Nephron progenitor cell (in vitro differentiated cells): ENCODE measurements at places on chromosomes 16 and 17.

- DNase-seq, result no peak
- H3K4me3 ChIP-seq, result peak overlapping the region; percentile 68
- no peak overlapping the region for H3K27ac ChIP-seq
- peaks cover 83% of the 10 kb centered on the region for H3K4me1 ChIP-seq
These were observed 16.5 kb upstream of the ZFHX3 start for GRCh38 chr16:73064212-73064993.

- DNase-seq, result peak; percentile 65
- H3K27ac ChIP-seq, result peak overlapping the region; percentile 97
These were observed 13.9 kb upstream of the FZD2 start for GRCh38 chr17:44543213-44543904.

- H3K27ac ChIP-seq, result no peak within 1 kb of the TSS
- DNase-seq, result peak; percentile 91
- H3K4me3 ChIP-seq, result peak within 1 kb of the TSS; percentile 76
These were observed at the start of gene RAPGEFL1 for GRCh38 chr17:40177275-40177874. RAPGEFL1 (plus strand) TSS chr17:40177470; CDS start chr17:40177862, 392 bp downstream.

DNA sequence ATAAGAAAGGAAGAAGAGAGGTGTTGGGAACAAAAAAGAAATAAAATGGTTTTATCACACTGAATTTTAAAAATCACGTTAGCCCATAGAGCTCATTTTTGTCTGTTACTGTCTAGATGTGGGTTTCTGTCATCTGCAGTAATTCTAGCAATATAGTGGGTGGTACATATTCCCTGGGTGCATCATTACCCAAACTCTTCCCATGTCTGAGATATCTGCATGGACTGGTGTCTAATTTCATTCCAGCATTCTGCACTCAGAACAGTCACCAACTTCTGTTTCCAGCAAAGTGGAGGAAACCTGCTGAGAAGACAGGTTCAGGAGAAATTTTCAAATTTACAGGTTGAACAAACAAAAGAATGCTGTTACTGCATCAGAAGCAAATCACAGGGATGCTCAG is 263.8 kb downstream of the CDH11 start:
- H3K27ac ChIP-seq, result no peak overlapping the region
- no peak overlapping the region for H3K4me3 ChIP-seq
- H3K36me3 ChIP-seq, result no peaks in the 10 kb centered on the region
- no peak for DNase-seq
- peaks cover 11% of the 10 kb centered on the region for H3K4me1 ChIP-seq
- H3K27me3 ChIP-seq, result peaks cover 10% of the 10 kb centered on the region

- H3K4me1 ChIP-seq, result peaks cover 43% of the 10 kb centered on the region
- no peaks in the 10 kb centered on the region for H3K36me3 ChIP-seq
- no peak for DNase-seq
- H3K4me3 ChIP-seq, result no peak overlapping the region
- H3K27ac ChIP-seq, result peak overlapping the region; percentile 99
These were observed 14.0 kb upstream of the CYB5B start for GRCh38 chr16:69410219-69410990.

DNA sequence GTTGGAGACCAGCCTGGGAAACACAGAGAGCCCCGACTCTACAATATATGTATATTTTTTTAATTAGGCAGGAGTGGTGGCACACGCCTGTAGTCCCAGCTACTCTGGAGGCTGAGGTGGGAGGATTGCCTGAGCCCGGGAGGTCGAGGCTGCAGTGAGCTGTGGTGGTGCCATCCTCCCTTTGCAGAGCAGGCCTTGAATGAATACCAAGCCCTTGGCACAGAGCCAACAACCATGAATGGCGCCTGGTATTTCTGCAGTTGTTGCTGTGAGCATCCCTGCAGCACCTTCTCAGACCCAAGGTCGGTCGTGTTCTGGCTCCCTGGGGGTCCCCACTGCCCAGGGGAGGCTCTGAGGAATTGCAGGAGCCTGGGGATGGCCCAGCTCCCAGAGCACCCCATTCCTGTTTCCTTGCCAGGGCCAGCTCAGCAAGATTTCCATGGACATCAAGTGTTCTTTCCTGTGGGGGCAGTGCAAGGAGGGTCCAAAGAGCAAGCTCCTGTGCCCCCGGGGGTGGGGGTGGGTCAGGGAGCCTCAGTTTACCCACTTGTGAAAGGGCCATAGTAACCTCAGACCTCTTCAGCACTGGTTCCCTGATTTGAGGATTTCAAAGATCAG is 25.6 kb upstream of the RMI2 start:
- H3K27me3 ChIP-seq, result peaks cover 16% of the 10 kb centered on the region
- H3K4me1 ChIP-seq, result peaks cover 25% of the 10 kb centered on the region
- no peak overlapping the region for H3K27ac ChIP-seq
- H3K4me3 ChIP-seq, result no peak overlapping the region

DNA sequence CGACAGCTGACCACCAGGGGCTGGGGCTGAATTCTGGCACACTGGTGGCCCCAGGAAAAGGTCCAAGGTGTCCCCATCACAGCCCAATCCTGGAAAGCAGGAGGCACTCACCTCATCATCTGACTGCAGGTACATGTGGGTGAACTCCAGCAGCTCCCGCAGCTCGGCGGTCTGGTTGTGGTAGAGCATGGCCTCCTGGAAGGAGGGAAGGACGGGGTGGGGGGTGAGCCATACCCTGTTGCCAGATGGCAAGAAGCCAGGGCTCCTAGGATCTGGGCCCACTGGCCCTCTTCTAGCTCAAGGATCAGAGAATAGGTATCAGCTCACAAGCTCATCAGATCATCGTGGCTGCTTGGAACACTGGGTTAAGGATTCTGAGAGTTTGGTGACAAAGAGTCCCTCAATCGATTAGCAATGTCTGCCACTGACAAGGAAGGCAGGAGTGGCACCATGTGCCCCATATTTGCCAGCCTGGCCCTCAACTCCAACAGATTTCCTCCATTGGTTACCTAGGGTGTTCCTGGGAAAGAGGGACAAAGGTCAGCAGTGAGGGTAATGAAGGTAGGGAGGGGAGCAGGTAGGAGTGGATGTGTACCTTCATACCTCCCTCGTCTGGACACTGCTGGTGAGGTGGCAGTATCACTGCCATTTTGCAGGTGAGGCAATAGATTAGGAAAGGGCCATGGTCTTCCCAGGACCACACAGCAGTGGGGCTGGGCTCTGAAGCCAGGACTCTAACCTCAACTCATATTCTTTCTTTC is 4.9 kb downstream of the P3H4 start:
- H3K27ac ChIP-seq, result no peak overlapping the region
- no peak for DNase-seq
- peaks cover 54% of the 10 kb centered on the region for H3K36me3 ChIP-seq
- no peak overlapping the region for H3K4me3 ChIP-seq
- peaks cover 30% of the 10 kb centered on the region for H3K4me1 ChIP-seq
- H3K27me3 ChIP-seq, result peaks cover 3% of the 10 kb centered on the region

- no peak overlapping the region for H3K27ac ChIP-seq
- H3K4me3 ChIP-seq, result no peak overlapping the region
These were observed 5.0 kb upstream of the CMTM4 start for GRCh38 chr16:66701516-66701915.

GRCh38 chr16:55454861-55455260 is 24.1 kb upstream of the MMP2 start:
- no peaks in the 10 kb centered on the region for H3K36me3 ChIP-seq
- H3K27ac ChIP-seq, result no peak overlapping the region
- no peak overlapping the region for H3K4me3 ChIP-seq
- no peaks in the 10 kb centered on the region for H3K4me1 ChIP-seq
- no peak for DNase-seq

DNA sequence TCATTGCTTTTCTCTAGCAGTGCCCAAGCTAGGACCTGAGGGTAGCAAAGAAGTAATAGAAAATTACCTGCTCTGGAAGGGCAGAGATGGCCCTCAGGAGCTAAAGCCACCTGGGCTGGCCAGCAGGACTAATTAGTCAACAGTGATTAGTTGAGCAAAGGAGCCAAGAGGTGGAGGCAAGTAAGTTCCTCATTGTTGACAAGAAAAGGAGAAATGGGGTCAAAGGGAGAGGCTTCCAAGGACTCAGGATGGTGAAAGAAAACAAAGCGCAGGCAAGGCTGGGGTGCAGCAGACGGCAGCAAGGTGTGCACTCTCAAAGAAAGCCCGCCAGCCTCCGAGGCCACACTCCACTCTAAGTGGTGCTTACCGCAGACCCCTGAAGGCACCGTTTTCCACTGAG is 44.6 kb downstream of the CMTM4 start:
- no peaks in the 10 kb centered on the region for H3K36me3 ChIP-seq
- no peak for DNase-seq
- no peak overlapping the region for H3K4me3 ChIP-seq

DNA sequence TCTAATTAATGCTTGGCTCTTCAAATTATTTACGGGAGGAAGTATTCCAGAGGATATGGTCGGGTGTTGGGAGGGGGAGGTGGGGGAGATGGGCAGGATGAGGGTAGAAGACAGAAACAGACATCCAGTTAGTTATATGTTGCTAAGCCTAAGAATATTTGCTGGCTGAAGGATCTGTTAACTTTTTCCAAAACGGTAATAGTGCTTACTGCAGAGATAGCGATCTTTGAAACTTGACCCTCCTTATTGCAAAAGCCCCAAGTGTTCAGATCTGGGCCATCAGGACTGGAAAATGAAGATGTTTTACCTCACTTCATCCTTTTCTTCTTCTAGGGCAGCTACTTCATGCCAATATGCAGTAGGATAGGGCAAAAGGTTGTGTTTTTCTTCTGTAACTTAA is 27.0 kb upstream of the MMD start:
- H3K27me3 ChIP-seq, result no peaks in the 10 kb centered on the region
- no peaks in the 10 kb centered on the region for H3K36me3 ChIP-seq
- peak overlapping the region; percentile 39 for H3K27ac ChIP-seq
- no peak for DNase-seq

- peak overlapping the region; percentile 74 for H3K27ac ChIP-seq
- H3K4me1 ChIP-seq, result peaks cover 85% of the 10 kb centered on the region
- H3K27me3 ChIP-seq, result no peaks in the 10 kb centered on the region
- no peak for DNase-seq
- peaks cover 11% of the 10 kb centered on the region for H3K36me3 ChIP-seq
These were observed 4.2 kb downstream of the BCAR1 start for GRCh38 chr16:75247249-75247648.
